ENCODE measurements at places on chromosomes 13 and 19.

GRCh38 chr19:29117926-29118325 is 95.0 kb downstream of the UQCRFS1 start:
- DNase-seq, result no peak

DNA sequence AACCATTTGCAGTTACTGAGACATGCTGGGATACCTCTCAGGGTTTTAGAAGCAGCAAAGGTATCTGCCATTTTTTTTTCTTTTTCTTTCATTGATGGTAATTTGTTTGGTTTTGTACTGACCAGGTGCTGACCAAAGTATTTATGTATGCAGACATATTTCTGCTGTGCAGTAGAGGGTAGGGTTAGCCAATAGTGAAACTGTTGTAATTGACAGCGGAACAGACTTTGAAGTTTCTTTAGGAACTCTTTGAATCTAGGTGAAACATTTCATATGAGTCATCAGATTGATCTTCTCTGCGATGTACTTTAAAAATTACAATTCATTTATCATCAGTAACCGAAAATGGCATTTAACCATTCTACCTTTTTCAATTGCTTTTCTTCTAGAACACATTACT is 63.0 kb downstream of the ITGBL1 start:
- DNase-seq, result no peak

DNA sequence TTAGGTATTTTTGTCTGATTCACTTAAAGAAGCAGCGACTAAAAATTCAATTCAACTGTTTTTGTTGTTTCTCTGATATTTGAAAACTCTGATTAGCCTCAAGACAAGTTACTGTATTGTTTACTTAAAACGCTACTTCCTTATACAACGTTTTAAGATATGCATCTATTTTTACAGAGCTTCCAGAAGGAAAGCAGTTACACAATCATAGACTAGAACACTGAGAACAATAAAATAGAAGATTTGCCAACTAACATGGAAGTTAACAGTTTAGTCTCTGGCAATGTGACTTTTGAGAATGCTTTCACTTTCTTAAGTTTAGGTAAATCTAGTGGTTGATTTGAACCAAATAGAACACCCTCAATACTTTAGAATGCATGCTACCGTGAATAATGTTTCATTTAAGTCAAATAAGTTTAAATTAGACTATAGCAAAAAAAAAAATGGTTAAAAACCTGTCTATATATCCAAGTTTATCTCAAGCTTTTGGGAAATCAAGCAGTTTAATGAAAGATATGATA is 614.8 kb downstream of the DACH1 start:
- DNase-seq, result no peak

GRCh38 chr19:36009633-36010379 is 1.2 kb upstream of the SYNE4 start:
- DNase-seq, result no peak

GRCh38 chr13:78193846-78194245 is 275.2 kb upstream of the EDNRB start:
- DNase-seq, result no peak

GRCh38 chr13:23766939-23767338 is 122.3 kb downstream of the MIPEP start:
- no peak for DNase-seq

DNA sequence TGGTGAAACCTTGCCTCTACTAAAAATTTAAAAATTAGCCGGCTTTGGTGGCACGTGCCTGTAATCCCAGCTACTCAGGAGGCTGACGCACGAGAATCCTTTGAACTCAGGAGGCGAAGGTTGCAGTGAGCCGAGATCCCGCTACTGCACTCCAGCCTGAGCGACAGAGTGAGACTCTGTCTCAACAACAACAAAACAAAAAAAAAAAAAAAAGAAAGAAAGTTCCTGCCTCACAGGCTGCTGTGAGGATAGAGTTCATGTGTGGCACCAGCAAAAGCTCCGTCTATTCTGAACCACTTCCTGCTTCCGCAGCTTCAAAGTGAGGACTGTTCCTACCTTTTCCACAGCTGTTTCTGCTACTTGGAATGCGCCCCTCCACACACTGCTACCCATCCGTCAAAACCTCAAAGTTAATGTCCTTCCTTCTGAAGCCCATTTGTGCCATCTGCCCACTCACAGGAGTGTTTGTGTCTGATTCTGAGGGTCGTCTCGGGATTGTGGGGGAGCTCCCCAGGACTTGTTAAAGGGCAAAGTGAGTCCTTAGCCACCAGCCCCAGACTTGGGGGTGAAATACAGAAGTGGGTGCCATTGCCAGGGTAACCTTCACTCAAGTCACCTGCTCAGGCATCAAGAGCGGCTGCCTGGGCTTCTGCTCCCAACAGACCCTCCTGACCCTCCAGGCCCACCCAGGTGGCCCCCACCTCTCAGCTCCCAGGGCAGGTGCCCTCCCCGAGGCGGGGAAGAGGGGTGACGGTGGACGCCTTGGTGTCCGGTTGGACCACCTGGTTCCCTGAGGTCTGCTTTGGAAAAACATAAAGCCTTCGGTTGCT is 2.9 kb downstream of the MFSD12 start:
- DNase-seq, result no peak

DNA sequence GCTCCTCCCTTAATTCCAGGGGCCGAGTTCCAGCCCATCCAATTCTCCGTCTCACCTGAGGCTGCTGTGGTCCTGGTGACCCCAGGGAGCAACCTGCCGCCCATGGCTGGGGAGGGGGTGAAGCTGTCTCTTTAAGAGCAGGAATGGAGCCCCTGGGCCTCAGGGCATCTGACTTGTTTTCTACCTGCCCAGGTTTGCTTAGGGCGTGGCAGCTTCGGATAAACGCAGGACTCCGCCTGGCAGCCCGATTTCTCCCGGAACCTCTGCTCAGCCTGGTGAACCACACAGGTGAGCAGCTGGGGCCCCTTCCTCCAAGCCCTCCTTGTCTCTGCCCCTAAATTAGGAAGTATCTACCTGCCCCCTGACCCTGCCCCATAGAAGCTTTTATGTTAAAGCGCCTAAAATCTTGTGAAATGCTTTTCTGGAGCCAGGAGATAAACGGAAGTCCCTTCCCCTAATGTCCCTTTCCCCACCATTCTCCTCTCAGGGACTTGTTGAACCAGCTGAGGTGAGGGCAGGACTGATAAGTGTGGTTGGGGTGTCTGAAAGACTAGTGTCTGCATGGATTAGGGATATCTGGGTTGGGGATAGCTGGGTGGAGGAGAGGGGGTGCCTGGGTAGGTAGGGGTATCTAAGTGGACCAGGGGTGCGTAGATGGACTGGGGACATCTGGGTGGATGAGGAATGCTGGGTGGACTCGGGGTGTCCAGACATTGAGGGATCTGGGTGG is 614 bp downstream of the FXYD3 start:
- DNase-seq, result no peak

DNA sequence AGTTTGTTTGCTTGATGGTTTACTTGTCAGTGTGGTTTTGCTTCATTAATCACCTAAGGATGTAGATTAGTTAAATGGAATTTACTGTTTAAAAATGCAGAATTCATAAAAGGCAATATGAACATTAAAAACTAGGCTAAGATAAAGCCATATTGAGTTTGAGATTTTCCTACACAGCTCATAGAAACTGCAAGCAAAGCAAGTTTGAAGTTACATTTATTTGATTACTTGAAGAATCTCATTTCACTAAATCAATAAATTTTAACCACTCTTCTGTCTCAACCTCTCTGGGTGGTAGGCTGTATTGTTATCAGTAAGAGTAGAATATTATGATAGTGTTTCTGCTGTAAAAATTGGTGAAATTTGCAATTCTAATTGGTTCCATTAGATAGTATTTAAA is 1180.7 kb upstream of the SLC10A2 start:
- no peak for DNase-seq

Measured in HFFc6 (cell line).